Stimulated activated CD8-positive, alpha-beta memory T cell treated with anti-CD3 and anti-CD28 coated beads, Interleukin-15, amount 100 ng/mL, for 1 hour (primary cell): ENCODE measurements at places on chromosomes 11 and 22.

- DNase-seq = no peak
Measured at GRCh38 chr11:113189909-113190667, 124.3 kb upstream of the TTC12 start.

GRCh38 chr11:15870911-15871310, 485.4 kb downstream of the SOX6 start:
- no peak for DNase-seq

- no peak for DNase-seq
Measured at GRCh38 chr11:44992774-44993173, 42.1 kb upstream of the TP53I11 start.

DNA sequence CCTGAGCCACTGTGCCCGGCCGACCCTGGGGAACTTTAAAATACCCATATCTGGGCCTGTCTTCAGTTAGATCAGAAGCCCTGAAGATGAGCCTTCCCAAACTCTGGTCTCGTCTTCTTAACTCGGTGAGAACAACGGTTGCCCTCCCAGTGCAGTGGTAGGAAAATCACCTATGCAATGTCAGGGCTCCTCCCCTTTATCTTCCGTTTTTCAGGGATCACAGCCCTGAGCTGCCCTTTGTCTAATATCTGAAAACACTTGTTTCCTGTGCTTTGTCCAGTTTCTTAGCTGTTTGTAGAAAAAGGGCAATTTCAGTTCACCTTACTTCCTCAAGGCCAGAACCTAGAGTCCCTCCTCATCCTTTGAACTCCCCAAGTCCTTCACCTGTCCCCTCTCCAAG, 9.4 kb downstream of the DRAP1 start:
- no peak for DNase-seq

DNA sequence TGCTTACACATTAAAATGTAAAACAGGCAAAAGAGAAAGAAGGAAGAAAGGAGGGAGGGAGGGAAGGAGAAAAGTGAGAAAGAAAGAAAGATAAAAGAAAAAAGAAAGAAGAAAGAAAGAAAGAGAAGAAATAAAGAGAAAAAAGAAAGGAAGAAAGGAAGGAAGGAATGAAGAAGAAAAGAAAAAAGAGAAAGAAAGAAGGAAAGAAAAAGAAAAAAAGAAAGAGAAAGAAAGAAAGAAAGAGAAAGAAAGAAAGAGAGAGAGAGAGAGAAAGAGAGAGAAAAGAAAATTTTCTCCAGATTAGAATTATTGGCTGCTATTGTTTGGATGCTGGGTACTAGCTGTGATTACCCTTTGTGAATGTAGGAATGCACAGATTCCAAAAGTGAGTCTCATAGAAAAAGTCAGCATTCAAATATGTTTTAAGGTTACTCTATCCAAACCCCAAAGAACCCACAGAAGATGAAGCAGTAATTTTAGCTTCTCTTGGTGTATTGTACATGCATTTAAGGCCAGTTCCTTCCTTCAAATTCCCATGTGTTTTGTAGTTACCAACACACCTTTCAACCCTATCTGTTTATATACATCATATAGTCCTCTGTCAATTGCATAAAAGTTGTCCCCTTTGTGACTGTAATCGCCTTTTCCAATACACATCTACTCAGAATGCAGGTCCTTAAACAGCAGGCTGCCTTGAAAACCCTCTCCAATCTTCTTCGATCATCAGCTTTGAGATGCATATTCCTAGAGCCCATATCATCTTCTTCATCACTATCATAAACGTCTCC, 789 bp upstream of the FAM111A start:
- no peak for DNase-seq

- DNase-seq = no peak
Measured at GRCh38 chr22:11616811-11617210, 3911.2 kb upstream of the OR11H1 start.

DNA sequence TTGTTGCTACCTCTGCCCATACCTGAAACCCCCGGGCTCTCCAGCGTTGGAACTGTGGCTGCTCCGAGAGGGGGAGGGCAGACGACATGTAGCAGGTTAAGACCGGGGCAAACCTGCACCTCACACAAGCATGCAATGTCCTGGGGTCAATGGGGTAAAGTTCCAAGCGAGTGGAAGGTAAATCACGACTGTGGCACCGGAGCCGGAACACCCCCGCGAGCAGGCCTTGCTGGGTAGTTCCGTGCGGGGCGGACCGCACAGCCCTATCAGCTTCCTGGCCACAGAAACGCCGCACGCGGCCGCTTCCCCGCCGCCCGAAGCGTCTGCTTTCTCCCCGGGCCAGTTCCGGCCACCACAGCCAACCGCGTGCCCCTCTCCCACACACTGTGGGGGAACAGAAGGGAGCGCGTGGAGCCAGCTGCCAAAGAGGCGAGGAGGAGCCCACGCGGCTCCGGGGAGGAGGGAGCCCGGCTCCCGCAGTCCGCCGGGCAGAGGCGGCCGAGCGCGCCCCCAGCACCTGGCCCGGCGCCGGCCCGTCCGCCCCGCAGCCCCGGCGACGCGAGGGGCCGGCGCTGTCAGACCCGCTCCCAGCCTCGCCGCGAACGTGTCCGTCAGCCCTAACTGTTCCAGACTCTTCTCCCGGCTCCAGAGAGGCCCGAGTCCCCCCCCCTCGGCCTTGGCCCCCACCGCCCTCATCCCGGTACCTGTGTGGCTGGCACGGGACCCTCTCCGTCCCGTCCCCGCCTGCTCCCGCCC, 1.6 kb downstream of the SPTBN2 start:
- no peak for DNase-seq

- no peak for DNase-seq
Measured at GRCh38 chr22:47801541-47802245, 1039.2 kb downstream of the TBC1D22A start.

- DNase-seq = no peak
Measured at GRCh38 chr22:46113910-46114517, 36.3 kb upstream of the PPARA start.

DNA sequence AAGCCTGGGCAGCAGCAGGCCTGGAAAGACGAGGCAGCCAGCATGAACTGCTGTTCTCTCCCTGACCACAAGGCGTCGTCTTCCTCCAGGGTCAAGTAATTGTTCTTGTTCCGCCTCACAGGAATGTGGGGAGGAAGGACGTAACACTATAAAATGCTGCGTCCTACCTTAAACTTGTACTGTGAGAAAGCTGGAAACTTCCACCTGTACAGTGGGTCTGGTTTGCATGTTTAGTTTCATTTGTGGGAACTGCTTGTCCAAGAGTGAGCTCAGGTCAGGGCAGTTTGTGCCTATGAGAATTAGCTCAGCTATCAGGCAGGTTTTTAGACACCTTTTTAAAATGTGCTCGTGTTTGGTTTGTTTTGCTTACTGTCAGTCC, 55.2 kb downstream of the PANX1 start:
- DNase-seq = no peak

DNA sequence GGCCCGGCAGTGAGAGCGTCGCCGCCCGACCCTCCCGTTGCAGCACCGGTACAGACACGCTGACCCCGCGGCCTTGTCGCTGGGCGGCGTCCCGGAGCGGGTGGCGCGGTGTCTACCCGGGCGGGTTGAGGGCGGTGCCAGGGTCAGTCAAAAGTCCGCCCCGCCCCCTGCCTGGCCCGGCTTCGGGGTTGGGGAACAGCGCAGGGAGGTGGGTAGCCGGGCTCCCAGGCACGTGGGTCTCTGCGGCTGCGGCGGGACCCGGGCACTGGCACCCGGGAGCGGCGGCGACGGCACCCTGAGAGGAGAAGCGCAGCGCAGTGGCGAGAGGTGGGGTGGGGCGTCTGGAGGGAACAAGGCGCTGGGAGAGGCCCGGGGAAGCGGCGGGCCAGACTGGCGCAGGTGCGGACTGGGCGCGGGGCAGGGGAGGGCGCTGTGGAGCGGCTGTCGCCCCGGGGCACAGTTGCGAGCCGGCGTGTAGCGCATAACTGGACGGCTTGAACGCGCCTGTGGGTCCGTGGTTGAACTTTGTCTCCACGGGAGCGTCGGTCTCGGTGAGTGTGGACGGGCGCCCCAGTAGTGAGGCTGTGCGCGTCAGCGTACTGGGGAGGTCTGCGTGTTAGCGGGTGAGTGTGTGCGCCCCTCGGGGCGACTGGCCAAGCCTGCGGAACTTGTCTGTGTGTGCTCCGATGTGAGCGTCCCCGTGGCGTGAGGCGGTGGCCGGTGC, at the start of gene P2RY2:
P2RY2 (plus strand) TSS at position 176 of the 724 bp plus-strand sequence. CDS start 15,879 bp downstream, outside the sequence.
- no peak for DNase-seq

- no peak for DNase-seq
Measured at GRCh38 chr11:76824083-76824939, 36.4 kb upstream of the ACER3 start.
